Thoracic aorta (tissue), 2 donors: ENCODE measurements at places on chromosomes 3 and 15. TPM values are rescaled to one million over a fixed set of nuclear protein-coding genes. Genes with fewer than 3 reads are reported as not detected.

Gene SCN5A
- total RNA-seq, result 5.4 TPM

Gene POPDC2
- total RNA-seq, result 35.2 TPM

Gene GOLGA8J
- 1.2 TPM for total RNA-seq

Gene IVD
- total RNA-seq, result 43.6 TPM

Gene SERPINI2
- not detected for total RNA-seq

Gene FSTL1
- total RNA-seq, result 687 TPM

Gene HCLS1
- 85.2 TPM for total RNA-seq

Gene VGLL3
- 45.6 TPM for total RNA-seq

Gene ZPLD1
- not detected for total RNA-seq

Gene ONECUT1
- not detected for total RNA-seq

Gene PPCDC
- total RNA-seq, result 13.7 TPM

Gene SLCO2A1
- 7.9 TPM for total RNA-seq

Gene FGF7
- 63.6 TPM for total RNA-seq

Gene SPCS1
- total RNA-seq, result 133 TPM

Gene GSK3B
- 39.3 TPM for total RNA-seq

Gene HRG
- total RNA-seq, result not detected

- no peaks in the 10 kb centered on the region for H3K4me1 ChIP-seq
- no peak overlapping the region for H3K4me3 ChIP-seq
- H3K27ac ChIP-seq, result no peak overlapping the region
- no peaks in the 10 kb centered on the region for H3K36me3 ChIP-seq
Measured at GRCh38 chr3:165820671-165821123, 16.5 kb downstream of the BCHE start.

DNA sequence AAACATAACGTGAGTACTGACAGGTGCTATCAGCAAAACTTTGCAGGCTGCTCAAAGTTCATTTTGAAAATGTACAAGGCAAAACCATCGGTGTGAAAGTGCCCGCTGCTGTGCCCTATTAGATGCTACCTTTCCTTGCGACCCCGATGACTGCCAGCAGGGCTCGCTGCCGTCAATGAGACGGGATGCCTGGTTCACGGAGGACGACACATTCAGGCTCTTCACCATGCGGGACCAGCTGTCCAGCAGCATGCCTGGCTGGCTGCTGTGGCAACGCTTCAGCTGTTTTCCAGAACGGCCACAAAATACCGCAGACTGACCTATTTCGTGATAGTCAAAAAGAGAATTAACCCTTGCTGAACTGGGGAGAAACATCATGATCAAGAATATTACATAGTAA lies 92.7 kb upstream of the OCA2 start:
- peaks cover 12% of the 10 kb centered on the region for H3K36me3 ChIP-seq
- H3K27ac ChIP-seq, result peak overlapping the region; percentile 45
- peak; percentile 18 for DNase-seq
- peak overlapping the region; percentile 32 for H3K4me3 ChIP-seq

DNA sequence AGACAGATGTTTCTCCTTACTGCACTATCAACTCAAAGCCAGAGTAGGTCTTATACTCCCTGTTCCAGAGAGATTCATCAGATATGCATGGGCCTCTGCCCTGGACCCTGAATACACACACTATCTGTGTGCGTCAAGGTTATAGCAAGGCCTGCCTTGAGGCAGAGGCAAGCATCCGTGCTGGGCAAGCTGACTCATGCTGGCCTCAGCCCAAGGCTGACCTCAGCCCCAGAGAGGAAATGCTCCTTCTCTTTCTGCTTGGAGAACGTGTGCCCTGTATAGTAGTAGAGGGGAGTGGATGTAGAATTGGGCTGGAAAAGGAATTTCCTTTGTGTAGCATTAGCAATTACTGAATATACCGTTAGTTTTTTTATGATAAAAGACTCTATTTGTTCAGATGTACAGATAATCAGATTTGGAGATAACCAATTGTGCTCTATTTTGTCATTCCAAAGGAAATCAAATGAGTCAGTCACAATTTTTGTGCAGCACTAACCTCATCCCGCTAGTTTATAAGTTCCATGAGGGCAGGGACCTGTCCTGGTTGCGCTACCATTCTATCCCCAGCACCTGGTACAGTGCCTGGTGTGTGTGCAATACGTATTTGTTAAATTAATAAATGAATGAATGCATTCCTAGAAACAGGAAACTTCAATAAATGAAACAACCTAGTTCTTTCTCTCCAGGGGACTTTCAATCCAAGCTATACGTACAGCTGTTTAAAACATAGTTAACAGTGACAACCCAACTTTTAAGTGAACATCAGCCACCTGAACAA lies 13.3 kb upstream of the PAQR9 start:
- no peak overlapping the region for H3K27ac ChIP-seq
- H3K36me3 ChIP-seq, result no peaks in the 10 kb centered on the region
- DNase-seq, result peak; percentile 56

GRCh38 chr3:13581485-13582365 lies 32.8 kb downstream of the FBLN2 start:
- H3K36me3 ChIP-seq, result no peaks in the 10 kb centered on the region
- no peak overlapping the region for H3K4me3 ChIP-seq
- no peak overlapping the region for H3K27ac ChIP-seq
- no peaks in the 10 kb centered on the region for H3K27me3 ChIP-seq
- DNase-seq, result no peak

- no peak for DNase-seq
- no peaks in the 10 kb centered on the region for H3K27me3 ChIP-seq
- H3K4me3 ChIP-seq, result no peak overlapping the region
- H3K36me3 ChIP-seq, result peaks cover 9% of the 10 kb centered on the region
- no peaks in the 10 kb centered on the region for H3K4me1 ChIP-seq
Measured at GRCh38 chr3:52596658-52597265, 60.4 kb downstream of the UQCC5 start.

DNA sequence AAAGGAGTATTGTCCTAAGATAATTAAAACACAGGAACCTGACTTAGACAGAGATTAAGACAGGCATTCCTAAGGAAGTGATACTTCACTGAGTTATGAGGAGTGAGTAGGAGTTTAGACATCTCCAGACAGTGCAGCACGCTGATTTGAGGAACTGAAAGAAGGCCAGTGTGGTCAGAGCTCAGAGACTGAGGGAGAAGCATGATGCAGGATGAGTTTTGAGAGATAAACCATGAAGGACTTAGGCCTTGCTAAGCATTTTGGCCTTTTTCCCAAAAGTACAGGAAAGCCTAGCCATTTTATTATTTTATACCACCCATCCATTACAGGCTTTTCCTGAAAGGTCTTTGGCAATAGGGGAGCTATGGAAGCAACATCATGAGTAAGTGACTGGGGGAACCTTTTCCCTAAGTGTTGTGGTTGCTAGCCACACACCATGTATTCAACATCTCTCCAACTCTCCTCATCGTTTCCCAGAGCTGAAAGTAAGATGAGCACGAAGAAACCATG lies 375.6 kb upstream of the TPRG1 start:
- no peaks in the 10 kb centered on the region for H3K27me3 ChIP-seq
- H3K4me1 ChIP-seq, result peaks cover 59% of the 10 kb centered on the region
- H3K27ac ChIP-seq, result peak overlapping the region; percentile 49
- DNase-seq, result no peak
- H3K36me3 ChIP-seq, result no peaks in the 10 kb centered on the region
- H3K4me3 ChIP-seq, result no peak overlapping the region

DNA sequence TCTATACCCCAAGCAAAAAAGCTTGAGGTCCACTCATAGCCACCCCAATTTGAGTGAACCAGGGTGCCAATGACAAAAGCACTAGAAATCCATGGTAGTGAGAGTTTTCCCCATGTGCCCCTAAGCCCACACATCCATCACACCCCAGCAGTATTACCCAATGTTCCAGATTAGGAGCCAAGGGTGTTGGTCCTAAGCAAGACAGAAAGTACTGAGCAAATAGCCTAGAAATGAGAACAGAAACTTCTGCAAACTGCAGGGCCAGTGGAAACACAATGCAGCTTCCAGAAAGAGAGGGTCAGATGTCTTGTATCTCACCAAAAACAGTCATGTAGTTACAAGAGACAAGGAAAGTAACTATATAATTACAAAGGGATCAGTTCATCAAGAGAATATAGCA lies 10.9 kb upstream of the OXTR start:
- H3K36me3 ChIP-seq, result no peaks in the 10 kb centered on the region
- no peak overlapping the region for H3K4me3 ChIP-seq
- no peak overlapping the region for H3K27ac ChIP-seq
- H3K27me3 ChIP-seq, result no peaks in the 10 kb centered on the region
- DNase-seq, result no peak
- no peaks in the 10 kb centered on the region for H3K4me1 ChIP-seq

GRCh38 chr3:143099210-143099609 lies 20.4 kb upstream of the CHST2 start:
- no peak for DNase-seq
- H3K4me1 ChIP-seq, result no peaks in the 10 kb centered on the region
- H3K27ac ChIP-seq, result no peak overlapping the region
- H3K27me3 ChIP-seq, result no peaks in the 10 kb centered on the region

GRCh38 chr3:70800951-70801350 lies 488.5 kb upstream of the MDFIC2 start:
- H3K36me3 ChIP-seq, result no peaks in the 10 kb centered on the region
- no peaks in the 10 kb centered on the region for H3K27me3 ChIP-seq
- DNase-seq, result no peak
- H3K27ac ChIP-seq, result no peak overlapping the region

GRCh38 chr15:73792415-73792814 lies 39.3 kb upstream of the INSYN1 start:
- no peaks in the 10 kb centered on the region for H3K27me3 ChIP-seq
- no peaks in the 10 kb centered on the region for H3K36me3 ChIP-seq
- no peak overlapping the region for H3K4me3 ChIP-seq
- no peak overlapping the region for H3K27ac ChIP-seq
- H3K4me1 ChIP-seq, result no peaks in the 10 kb centered on the region
- DNase-seq, result no peak

DNA sequence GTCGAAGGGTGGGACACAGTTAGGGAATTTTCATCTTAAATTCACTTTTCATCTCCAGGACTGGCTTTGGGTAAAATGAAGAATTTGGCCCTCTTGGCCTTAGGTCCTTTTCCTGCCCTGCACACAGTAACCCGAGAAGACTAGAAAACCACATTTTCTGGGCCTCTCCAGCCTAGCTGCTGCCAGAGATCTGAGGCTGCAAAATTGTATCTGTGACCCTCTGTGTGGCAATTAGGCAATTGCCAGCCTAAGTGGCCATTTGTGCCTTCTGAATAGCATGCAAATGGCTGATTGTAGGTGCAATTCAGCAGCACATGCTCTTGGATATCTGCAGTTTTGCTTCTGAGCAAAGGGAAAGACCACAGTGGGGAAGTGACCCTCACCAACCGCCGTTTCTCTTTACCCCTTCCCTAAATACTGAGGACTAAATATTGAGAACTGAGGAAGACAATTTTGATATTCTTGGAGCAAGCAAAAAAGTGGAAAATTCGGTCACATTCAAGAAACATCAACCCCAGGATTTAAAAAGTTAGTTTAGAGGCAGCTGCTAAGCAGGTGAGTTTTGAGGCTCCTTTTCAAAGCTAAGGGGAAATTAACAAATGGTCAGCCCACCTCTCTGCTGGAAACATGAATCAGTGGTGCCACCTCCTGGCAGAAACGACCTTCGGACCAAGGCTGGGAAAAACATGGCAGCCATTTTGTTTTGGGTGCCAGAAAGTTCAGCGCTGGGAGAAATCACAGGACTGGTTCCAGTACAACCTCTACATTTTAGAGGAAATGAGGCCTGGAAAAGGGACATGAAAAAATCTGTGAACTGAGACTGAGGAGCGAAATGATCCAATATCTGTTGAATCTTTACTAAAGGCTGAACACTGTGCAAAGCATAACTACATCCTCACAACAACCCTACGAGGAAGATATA lies 56.6 kb upstream of the PRTG start:
- no peak overlapping the region for H3K27ac ChIP-seq
- no peak overlapping the region for H3K4me3 ChIP-seq
- H3K36me3 ChIP-seq, result no peaks in the 10 kb centered on the region
- no peaks in the 10 kb centered on the region for H3K27me3 ChIP-seq

- H3K27me3 ChIP-seq, result no peaks in the 10 kb centered on the region
- H3K27ac ChIP-seq, result no peak overlapping the region
- H3K4me1 ChIP-seq, result peaks cover 14% of the 10 kb centered on the region
- DNase-seq, result no peak
- no peak overlapping the region for H3K4me3 ChIP-seq
Measured at GRCh38 chr3:122952520-122952919, 75.0 kb downstream of the SEMA5B start.

DNA sequence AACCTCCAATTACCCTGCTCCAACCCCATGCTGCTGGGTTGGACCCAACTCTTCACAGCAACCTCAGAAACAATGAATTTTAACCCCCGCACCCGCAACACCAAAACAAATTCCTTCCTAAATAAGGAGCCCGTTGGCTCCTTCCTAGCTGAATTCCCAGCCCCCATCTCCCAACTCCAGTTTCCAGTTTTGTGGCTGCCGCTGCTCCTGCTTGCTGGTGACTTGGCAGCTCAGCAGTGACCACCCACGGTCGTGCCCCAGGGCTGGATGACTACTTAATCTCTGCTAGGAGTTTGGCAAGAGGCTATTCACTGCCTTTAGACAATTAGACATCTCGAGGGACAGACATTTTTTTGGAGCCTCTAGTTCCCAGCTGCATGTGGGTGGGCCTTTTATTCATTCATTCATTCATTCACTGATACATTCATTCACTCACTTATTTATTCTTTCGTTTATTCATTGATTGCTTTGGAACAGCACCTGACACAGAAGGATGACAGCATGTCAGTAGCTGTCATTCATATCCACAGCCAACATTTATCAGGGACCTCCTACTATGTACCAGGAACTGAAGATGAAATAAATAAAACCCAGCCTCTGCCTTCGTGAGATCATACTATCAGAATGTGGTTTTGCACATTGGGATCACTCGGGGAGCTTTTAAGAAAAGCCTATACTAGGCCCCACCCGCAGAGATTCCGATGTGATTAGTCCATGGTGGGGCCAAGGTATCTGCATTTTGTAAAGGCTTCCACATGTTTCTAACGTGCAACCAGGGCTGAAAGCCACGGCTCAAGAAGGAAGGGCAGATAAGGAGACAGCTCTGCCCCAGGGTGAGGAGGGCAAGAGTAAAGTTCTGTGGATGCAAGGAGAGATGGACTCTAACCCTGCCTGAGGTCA lies 256.5 kb downstream of the SHQ1 start:
- H3K27me3 ChIP-seq, result no peaks in the 10 kb centered on the region
- H3K36me3 ChIP-seq, result no peaks in the 10 kb centered on the region
- peak; percentile 10 for DNase-seq
- H3K4me3 ChIP-seq, result no peak overlapping the region
- H3K27ac ChIP-seq, result peak overlapping the region; percentile 25
- peaks cover 16% of the 10 kb centered on the region for H3K4me1 ChIP-seq

DNA sequence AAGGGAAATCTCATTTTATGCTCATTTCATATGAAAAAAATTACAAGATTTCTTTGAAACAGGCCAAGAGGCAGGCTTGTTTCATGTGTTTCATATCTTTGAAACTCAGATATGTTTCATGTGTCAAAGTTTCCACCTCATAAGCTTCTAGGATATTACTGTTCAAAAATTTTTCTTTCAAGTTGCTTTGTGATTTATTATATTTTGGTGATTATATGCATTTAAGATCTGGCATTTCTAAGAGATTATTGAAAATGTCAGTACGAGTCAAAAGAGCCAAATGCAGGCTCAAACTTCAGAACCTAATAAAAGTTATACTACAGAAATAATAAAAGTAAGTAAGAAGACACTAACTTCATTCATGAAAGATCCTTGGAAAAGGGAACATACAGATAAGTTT lies 590.1 kb downstream of the UNC13C start:
- no peak overlapping the region for H3K27ac ChIP-seq
- no peak overlapping the region for H3K4me3 ChIP-seq
- no peaks in the 10 kb centered on the region for H3K36me3 ChIP-seq
- DNase-seq, result no peak
- H3K4me1 ChIP-seq, result peaks cover 17% of the 10 kb centered on the region
- no peaks in the 10 kb centered on the region for H3K27me3 ChIP-seq

GRCh38 chr15:40899536-40900207 lies 5.4 kb downstream of the VPS18 start:
- H3K4me1 ChIP-seq, result peaks cover 14% of the 10 kb centered on the region
- H3K27ac ChIP-seq, result no peak overlapping the region
- H3K27me3 ChIP-seq, result no peaks in the 10 kb centered on the region
- no peak for DNase-seq
